ENCODE measurements at places on chromosomes 3 and 15.

DNA sequence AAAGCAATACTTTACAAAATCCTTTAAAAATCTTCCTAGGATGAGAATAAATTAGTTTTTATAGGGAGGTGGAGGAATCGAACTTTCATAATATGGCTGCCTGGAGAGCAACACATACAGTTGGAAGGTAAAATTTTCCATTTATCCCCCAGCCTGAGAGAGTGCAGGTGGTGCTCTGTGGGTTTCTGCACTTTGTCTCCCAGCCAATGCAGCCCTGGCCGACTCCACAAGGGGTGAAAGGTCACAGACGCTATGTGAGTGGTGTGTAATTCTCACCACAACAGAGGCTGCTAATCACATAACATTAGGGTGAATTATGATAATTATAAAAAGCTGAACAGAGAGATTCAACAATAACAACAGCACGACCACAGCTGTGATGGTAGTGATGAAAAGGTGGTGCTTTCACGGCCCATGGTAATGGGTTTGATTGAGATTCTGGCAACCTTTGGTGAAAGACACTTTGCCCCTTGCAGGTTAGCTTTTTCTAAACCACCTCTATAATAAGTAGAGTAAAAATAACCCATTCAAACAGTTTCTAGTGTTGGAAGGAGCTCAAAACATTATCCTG is 30.1 kb upstream of the NANOGP8 start:
- no peak for DNase-seq

- DNase-seq = no peak
Measured at GRCh38 chr3:77535116-77535515, 495.2 kb downstream of the ROBO2 start.

DNA sequence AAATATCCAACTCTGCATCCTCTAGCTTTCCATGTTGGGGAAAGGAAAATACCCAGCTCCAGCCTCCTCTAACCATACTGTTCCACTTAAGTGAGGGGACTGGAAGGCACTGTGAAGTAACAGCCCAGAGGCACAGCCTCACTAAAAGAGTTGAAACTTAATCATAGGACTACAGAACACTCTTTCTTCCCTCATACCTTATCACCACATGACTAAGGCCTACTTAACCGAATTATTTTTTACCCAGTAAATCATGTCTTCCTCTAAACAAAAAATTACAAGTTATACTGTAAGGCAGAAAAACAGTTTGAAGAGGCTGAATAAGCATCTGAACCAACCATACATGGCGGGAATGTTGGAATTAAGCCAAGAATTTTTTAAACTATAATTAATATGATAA is 207.4 kb upstream of the MME start:
- no peak for DNase-seq

- no peak for DNase-seq
Measured at GRCh38 chr3:37179144-37179967, 5.0 kb upstream of the LRRFIP2 start.

GRCh38 chr3:127652246-127652995 is 20.3 kb upstream of the ABTB1 start:
- DNase-seq = no peak

GRCh38 chr15:98592136-98592535 is 56.2 kb upstream of the IGF1R start:
- DNase-seq = no peak

GRCh38 chr3:69196876-69197275 is 74.5 kb upstream of the LMOD3 start:
- no peak for DNase-seq

GRCh38 chr3:76827701-76828226 is 212.1 kb upstream of the ROBO2 start:
- no peak for DNase-seq

DNA sequence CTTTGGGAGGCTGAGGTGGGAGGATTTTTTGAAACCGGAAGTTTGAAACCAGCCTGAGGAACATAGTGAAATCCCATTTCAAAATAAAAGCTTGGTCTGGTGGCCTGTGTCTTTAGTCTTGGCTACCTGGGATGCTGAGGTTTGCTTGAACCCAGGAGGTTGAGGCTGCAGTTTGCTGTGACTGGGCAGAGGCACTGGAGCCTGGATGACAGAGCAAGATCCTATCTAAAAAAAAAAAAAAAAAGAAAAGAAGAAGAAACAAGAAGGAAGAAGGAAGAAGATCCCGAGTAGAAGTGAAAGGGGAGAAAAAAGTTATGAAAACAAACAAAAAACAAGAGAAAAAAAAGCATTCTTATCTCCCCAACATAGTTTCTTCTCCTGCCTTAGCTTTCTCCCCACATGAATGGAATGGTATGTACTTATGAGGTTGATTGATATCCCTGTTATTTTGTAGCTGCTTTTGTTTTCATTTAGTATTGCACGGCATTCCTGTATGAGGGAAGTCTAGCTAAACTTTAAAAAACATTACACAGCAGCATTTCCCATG is 42.4 kb downstream of the TMEM40 start:
- DNase-seq = no peak

DNA sequence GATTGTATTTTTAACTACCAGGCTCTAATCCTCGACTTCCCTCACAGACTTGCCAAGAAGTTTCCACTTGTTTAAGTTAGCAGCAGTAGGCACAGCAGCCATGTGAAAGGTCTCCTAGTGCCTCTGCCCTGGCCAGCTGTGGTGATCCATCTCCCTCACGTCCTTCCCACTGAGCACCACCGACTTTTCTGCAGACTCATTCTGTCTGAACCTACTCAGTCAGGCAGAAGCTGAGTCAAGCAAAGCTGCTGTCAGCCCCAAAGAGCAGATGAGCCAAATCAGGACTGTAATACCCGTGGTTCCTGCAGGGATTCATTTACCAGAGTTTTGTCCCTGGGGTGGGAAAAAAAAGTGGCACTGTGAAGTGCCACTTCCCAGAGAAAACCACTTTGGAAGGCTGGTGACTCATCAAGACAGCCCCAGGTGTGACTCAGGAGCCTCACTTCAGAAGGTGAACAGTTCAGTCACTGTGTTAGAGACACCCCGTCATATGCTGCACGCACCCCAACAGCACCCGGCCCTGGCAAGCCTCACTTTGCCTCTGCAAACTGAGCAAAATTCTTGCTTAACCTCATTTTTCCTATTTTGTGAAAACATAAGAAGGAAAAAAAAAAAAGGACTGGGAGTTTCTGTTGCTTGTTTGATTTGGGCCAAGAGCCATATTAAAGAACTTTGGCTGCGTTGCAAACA is 76.0 kb downstream of the WWTR1 start:
- DNase-seq = no peak

- DNase-seq = peak; percentile 42
Measured at GRCh38 chr3:129046037-129046731, 14.4 kb upstream of the GP9 start.

Measured in activated gamma-delta T cell treated with Interleukin-2 at 50 U/mL for 16 hours (primary cell).